ENCODE measurements at places on chromosomes 5 and 9.
A peak's percentile ranks its signal among the peaks of the same experiment; 100 is the strongest.

GRCh38 chr9:107933097-107933496 lies 443.5 kb upstream of the KLF4 start:
- DNase-seq, result peak; percentile 13

DNA sequence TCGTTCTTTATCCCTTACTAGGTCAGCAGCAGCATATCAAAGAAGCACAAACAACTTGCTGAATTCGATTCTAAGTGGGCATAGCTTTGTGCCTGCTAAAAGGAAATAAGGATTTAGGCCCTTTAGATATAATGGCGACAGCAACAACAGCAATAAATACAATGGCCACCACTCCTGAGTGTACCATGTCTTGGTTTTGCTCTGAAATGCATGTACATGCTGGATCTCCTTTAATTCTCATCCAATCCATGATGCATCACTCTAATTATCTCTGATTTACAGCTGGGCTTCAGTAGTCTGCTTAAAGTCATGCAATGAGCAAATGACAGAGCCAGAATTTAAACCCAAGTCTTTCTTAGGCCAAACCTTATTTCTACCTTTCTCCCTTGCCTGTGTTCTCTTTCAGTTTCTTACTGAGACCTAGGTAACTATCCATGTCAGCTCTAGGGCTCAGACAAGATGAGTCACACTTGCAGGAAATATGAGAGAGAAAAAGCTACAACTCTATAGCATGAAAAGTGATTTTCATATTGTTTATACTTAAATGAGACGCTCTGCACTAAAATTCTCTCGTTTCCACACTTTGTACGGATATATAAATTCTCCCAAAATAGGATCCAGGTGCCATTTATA lies 111.8 kb downstream of the HMHB1 start:
- no peak for DNase-seq

DNA sequence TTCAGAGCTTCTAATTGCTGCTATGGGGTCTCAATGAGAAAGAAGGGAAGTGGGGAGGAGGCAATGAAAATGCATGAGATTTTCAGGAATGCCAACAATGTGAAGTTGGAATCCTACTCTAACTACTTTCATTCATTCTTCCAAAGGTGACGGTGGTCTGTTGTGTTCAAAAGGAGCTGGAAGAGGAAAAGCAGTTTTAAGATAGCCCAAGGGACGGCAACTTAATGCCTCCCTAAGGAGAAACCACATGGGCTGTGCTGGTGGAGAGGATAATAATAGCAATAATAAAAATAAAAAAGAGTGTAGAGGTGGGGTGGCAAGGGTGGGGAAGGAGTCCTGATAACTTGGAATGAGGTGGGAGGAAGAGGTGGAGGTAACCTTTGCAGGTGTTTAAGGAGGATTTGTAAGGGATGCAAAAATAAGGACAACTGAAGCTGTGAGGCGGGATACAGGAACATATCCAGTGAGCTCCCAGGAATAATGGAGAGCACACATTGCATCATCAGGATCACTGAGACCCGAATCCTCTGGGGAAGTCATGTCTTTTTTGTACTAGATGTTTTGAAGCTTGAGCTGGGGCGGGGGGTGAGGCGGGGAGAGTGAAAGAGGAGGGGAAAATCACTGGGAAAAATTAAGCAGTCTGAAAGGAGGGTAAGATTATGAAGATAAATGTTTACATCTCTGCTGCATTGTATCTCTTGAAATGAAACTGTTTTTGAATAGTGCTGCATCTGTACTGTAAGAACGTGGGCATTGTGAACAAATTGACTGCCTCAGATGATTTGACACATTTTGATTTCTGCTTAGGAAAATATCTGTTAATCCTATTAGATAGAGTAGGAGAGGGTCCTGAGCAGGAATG lies 120.1 kb upstream of the TMEM161B start:
- DNase-seq, result no peak

- no peak for DNase-seq
These were observed 11.0 kb downstream of the BSPRY start for GRCh38 chr9:113360242-113360842.

DNA sequence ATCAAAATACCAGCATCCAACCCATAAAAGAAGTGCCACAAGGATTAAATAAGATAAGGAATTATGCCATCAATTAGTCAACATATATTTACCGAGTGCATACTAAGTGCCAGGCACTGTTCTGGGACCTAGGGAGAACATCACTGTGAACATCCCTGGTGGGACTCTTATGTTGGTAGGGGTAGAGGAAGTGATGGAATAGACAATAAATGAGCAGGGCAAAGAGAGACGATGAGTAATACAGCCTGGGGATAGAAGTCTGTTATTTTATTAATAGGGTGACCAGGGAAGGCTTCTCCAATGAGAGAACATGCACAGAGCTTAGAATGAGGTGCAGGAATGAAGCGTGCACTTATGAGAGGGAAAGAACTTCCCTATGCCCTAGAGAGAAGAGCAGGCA lies 47.4 kb upstream of the VLDLR start:
- no peak for DNase-seq

- DNase-seq, result no peak
These were observed 549.9 kb upstream of the KLF4 start for GRCh38 chr9:108039493-108039892.

DNA sequence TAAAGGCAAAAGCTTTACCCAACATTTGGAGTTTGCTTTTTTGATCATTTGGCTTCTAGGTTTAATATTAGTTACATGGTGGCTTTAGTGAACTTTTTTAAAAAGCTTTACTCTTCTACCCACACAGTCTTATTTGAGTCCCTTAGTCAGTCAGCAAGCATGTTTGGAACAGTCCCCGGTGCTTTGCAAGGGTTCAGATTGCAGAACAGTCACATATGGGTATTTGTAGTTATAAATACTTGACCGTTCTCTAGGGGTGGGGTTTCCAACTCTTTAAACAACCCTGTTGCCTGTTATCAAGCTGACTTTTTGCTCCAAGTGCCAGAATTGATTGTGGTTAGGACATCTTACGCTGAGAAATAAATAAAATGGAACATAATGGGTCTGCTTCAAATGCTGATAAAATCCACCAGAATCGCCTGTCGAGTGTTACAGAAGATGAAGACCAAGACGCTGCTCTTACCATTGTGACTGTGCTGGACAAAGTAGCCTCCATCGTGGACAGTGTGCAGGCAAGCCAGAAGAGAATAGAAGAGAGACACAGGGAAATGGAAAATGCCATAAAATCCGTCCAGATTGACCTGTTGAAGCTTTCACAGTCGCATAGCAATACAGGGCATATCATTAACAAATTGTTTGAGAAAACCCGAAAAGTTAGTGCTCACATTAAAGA lies at the start of gene CAVIN4:
Gene CAVIN4, plus strand, starts transcription at position 304 of the 673 bp plus-strand sequence. Its CDS starts 65 bp downstream, at position 369.
- peak; percentile 51 for DNase-seq

DNA sequence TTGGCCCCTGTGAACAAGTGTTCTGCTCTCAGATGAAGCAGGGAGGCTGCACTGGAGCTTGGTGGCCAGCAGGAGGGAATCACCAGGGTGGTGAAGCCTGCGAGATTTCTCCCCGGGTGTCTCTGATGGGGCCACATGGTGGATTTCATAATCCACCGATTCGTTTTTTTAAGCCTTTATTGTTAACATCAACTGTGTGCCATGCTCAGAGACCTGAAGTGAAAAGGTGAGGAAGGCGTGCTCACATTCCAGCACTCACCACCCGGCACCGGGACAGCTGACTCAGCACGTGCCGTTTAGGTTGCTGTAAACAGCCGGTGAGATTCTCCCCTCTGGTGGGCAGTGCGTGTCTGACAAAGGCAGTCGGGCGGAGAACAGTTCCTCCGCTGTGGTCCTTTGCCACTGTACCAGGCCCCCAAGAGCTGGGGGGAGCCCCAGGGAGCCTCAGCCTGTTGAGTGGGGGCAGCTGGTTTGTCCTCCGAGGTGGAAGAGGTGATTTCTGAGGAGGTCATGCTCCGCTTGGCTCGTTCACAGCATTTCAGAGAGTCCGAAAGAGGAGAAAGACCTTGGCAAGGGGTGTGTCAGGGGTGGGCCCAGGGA lies 12.7 kb upstream of the AHRR start:
- DNase-seq, result no peak

DNA sequence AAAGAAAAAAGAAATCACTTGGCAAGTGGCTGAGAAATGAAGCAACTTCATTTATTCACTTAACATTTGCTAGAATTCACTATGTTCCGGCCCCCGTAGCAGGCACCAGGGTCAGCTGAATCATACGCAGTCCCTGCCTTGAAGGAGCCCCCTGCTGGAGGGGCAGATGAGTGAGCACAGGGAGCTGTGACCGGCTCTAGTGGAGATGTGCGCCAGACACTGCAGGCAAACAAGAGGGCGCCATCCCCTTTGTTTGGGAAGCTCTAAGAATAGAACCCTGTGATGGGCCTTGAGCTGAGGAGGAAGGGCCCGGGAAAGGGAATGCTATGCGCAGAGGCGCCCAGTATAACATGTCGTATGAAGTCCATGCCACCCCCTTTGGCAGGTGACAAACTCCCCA lies 20.2 kb upstream of the RPL26L1 start:
- DNase-seq, result no peak

GRCh38 chr5:122533825-122534224 lies 221.8 kb downstream of the SNCAIP start:
- no peak for DNase-seq

- DNase-seq, result no peak
These were observed 102.2 kb downstream of the YTHDC2 start for GRCh38 chr5:113615708-113616107.

- no peak for DNase-seq
These were observed 34.3 kb downstream of the DNAH5 start for GRCh38 chr5:13910201-13910600.

GRCh38 chr5:111469293-111469896 lies 42.9 kb downstream of the STARD4 start:
- no peak for DNase-seq

GRCh38 chr9:135849181-135849580 lies 58.2 kb downstream of the CAMSAP1 start:
- no peak for DNase-seq

- no peak for DNase-seq
These were observed 59.2 kb upstream of the STK32A start for GRCh38 chr5:147175516-147176097.

DNA sequence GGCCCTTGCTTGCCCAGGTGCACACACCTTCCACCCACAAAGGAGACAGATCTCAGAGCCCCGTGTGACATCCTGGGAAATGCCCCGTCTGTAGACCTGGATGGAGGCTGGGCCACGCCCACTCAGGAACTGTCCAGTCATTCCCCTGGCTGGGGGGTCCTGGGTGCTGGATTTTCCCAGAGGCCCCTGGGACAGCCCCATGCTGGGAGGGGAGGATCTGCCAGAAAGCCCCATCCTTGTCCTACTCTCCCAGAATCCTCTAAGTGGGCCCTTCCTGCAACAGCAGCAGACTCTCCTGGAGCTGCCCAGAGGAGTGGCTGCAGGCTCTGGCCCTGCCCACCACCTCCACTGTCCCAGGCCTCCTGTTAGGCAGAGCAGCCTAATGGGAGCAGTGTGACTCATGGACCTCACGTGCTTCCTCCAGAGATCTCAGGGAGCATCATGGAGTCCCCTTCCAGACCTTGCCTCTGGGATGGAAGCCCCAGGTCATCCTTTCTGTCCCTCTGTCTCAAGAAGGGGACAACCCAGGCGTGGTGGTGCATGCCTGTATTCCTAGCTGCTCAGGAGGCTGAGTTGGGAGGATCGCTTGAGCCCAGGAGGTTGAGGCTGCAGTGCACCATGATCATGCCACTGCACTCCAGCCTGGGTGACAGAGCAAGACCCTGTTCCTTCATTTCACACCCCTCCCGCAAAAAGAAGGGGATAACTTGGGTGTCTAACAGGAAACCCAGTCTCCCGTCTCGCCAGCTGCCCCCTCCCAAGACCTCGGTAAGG lies 51.7 kb downstream of the JADE2 start:
- DNase-seq, result no peak

DNA sequence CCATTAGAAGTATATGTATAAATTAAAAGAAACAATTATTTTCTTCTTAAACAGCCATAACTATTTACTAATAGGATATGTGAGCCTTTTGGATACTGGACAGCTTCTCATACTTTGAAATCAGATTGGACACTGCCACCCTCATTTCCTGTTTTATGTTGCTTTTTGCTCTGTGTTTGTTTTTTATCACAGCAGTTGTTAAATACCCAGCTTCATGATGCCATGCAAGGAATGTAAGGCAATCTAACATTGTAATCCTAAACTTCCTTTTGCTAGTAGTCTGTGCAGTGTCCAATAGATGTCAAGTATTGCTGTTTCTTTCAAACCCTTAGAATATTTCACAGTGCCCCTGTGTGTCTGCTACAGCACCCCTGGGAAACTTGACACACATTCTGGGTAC lies 56.2 kb downstream of the CNTLN start:
- peak; percentile 0 for DNase-seq

DNA sequence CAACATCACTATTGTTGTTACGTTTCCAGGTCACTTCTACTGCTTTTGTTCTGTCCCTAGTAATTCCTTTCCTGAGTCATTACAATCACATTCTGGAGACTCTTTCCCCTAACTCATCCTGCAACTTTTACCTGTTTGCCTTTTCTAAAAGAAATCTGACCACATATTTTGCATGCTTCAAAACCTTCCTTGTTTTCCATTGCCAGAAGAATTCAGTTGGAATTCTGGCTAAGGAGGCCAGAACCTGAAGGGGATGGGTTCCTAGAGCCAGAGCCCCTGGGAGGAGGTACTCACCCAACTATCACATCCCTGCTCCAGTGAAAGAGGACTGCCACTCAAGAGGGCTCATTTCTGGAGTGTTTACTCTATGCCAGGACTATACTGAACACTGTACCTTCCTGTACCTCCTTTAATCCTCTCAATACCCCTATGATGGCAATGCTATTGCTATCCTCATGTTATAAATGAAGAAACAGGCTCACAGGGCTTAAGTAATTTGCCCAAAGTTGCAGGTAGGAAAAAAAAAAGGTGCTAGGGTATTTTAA lies 42.8 kb upstream of the MAST4 start:
- no peak for DNase-seq

DNA sequence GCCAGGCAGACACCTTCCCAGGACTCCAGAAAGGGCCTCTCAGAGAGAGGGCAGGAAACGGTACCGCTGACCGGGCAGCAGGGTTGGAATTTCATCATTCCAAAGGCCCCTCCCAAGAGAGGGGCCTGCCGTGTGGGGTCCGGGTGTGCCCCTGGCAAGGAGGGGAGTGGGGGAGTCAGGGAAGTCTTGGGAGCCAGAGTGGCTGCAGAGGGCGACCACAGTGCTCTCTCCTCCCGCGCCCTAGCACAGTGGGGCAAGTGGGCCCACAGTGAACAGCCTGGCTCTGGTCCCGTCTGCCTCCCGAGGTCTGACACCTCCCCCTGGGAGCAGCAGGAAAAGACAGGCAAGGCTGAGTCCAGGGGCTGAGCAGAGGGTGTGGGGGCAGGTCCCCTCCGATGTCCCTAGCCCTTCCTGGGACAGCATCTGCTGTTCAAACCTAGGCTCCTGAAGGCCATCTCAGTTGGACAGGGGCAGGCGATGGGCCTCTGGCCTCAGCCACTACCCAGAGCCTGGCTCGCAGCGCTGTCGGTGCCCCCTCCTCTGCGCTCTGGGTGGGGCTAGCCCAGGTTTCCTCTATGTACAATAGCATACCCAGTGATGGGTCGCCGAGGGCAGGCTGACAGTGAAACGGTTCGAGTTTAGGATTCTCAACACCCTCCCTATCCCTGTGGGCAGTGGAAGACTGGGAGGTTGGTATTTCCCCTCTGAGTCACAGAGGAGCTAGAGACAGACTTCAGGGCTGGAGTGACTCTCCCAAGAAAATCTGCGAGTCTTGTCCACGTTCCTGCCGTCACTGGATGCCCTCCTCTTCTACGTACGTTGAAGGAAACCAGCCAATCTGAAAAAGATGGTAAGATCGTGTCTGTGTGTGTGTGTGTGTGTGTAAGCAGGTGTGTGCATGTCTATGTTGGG lies 25.4 kb upstream of the SARDH start:
- no peak for DNase-seq

- DNase-seq, result no peak
These were observed 179.3 kb downstream of the SLC12A2 start for GRCh38 chr5:128262911-128263310.
